ENCODE measurements at places on chromosomes 5 and 9.

- DNase-seq, result no peak
Observed at GRCh38 chr5:179455320-179455719, 95.0 kb upstream of the RUFY1 start.

DNA sequence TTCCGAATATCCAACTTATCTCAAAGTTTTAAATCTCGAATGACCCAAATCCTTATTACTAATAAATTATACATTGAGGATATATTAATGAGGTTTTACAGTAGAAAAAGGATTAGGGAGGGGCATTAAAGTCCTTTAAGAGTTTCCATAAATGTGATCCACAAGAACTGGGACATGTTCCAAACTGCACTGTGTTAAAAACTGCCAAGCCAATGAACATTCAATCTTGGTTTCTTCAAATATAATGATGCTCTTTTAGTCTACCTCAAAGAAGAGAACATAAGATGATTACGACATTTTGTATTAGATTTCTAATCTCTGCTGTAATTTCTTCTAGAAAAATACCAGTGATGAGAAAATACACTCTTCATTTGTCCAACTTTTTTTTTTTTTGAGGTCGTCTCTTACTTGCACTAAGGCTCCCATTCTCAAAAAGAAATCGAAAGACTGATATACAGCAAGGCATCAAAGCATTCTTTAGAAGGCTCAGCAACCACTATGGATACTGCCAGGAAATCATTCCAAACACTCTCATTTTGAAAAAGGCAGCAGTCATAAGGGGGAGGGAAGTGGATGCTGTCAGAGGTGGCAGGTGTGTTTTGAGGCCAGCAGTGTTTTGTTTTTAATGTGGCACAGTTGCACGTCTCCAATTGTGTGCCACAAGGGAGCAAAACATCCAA lies 1.7 kb downstream of the PTAR1 start:
- DNase-seq, result no peak

DNA sequence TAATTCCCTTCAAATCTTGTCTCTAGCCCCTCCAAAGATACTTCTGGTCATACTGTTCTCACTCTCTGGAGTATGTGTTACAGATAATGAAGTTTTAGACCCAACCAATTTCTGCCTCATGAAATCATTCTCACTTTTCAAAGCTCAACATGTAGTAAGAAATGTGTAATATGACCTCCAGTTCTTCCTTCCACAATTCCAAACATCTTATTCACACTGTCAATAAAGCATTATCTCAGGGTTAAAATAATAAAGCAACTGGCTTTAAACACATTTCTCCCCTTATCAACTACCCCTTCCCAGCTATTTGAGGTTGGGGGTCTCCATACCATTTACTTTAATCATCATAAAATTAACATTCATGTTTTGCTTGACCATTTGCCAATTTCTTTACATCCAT lies 654.1 kb downstream of the RAB3C start:
- DNase-seq, result no peak

DNA sequence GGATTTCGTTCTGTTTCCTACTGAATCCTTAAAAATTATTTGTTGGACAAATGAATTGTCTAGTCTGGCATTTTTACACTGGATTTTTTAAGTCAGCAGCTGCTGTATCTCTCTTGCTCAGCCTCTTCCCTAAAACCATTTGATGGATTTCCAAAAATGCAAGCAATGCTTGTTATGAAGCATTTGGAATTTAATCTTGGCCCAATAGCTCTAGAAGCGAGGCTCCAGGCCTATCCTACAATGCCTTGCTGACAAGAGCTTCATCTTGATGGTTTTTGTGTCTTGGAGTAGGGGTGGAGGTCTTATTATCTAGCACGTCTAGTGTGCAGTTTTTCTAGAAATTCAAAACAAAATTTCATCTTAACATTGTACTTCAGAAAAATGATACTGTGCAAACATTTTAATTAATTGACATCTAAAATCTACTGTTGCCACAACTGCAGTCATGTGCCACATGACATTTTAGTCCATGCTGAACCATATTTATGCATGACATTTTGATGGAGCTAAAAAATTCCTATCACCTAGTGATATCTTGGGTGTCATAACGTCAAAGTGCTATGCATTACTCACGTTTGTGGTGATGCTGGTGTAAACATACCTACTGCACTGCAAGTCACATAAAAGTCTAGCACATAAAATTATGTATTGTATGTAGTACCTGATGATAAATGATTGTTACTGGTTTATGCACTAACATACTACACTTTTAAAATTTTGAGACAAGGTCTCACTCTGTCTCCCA lies 5.9 kb upstream of the RAD23B start:
- no peak for DNase-seq

- DNase-seq, result no peak
Observed at GRCh38 chr5:136382071-136382470, 16.7 kb upstream of the TRPC7 start.

GRCh38 chr5:102049517-102049916 lies 246.6 kb downstream of the SLCO4C1 start:
- DNase-seq, result no peak

DNA sequence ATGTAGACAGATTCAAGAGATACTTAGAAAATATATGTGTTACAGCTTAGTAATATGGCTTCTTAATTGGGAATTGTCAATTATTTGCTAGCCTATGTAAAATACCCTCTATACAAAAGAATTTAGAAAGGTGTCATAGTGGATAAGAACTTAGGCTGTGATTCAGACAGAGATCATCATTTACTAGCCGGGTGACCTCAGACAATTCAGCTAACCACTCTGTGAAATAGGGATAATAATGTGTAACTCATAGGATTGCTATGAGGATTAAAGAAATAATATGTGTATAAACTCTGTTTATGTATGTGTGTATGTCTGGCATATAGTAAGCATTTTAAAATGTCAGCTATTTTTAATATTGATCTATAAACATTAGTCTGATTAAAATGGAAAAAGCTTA lies 5.9 kb upstream of the LARS1 start:
- DNase-seq, result no peak

DNA sequence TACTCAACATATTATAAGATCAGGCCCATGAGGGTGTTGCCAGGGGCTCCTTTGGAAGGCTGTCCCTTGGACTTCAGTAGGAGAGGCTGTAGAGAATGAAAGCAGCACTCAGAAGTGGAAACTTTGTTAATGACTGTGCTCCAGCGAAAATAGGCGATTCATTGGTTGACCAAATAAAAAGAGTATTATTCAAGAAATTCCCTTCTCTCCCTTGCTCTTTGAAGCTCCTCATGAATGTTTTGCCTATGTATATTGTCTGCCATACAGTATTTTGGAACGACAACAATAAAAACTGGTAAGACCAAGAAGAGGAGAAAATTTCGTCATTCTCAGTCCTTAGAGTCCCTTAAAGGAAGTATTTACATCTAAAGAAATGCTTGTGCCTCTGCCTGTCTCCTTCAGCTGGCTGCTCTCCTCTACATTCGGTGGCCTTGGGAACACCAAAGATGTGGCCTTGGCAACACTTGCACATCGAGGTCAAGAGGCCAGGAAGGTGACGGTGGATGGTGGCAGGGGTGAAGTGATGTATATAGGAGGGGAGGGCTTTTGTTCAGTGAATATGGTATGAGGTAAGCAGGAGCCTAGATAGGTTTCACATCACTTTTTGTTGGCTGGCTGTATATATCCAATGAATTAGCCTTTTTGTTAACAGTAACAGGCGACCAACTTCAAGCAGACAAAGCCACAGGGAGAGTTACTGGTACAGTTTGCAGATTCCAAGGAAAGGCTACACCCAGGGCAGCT lies 95.0 kb upstream of the ACTBL2 start:
- DNase-seq, result no peak

GRCh38 chr9:77960356-77961153 lies 71.1 kb downstream of the GNAQ start:
- no peak for DNase-seq

GRCh38 chr9:128438343-128439109 lies 17.3 kb upstream of the ODF2 start:
- DNase-seq, result peak; percentile 70

DNA sequence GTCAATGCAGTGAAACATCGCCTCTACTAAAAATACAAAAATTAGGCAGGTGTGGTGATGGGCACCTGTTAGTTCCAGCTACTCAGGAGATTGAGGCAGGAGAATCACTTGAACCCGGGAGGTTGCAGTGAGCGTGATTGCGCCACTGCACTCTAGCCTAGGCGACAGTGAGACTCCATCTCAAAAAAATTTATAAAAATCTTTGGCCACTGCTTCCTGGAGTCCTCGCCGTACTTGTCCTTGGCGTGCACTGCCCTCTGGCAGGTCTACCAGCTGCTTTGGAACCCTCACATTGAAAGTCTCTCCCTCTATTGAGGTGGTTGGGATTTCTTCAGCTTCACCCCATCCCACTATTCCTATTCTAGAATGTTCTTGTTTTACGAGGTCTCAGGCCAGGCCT lies 25.0 kb downstream of the DYNC2I2 start:
- DNase-seq, result no peak

- DNase-seq, result no peak
Observed at GRCh38 chr9:107471552-107471951, 18.0 kb downstream of the KLF4 start.

GRCh38 chr9:13718086-13718485 lies 438.6 kb upstream of the MPDZ start:
- no peak for DNase-seq

DNA sequence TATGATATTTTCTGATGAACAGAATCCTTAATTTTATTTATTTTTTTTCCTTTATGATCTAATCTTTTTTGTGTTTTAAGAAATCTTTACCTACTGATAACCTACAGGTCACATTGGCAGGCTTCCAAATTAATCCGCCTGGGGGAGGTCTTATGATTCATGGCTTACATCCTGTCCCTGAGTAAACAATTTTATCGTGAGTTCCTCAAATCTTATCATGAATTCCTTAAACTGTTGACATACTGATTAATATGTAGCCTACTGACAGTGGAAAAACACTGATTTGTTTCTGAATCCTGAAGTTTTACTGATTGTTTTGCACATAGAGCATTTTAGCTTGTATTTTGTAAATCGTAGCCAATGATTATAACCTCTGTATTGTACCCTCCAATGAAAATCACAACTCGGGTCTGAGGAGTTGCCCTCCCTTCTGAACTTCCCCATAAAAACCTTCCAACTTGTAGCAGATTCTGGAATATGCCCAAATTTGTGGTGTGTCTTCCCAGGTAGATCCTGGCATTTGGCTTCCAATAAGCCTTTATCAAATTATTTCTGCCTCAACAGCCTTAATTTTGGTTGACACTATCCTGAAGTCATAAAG lies 105.6 kb downstream of the VCAN start:
- no peak for DNase-seq

DNA sequence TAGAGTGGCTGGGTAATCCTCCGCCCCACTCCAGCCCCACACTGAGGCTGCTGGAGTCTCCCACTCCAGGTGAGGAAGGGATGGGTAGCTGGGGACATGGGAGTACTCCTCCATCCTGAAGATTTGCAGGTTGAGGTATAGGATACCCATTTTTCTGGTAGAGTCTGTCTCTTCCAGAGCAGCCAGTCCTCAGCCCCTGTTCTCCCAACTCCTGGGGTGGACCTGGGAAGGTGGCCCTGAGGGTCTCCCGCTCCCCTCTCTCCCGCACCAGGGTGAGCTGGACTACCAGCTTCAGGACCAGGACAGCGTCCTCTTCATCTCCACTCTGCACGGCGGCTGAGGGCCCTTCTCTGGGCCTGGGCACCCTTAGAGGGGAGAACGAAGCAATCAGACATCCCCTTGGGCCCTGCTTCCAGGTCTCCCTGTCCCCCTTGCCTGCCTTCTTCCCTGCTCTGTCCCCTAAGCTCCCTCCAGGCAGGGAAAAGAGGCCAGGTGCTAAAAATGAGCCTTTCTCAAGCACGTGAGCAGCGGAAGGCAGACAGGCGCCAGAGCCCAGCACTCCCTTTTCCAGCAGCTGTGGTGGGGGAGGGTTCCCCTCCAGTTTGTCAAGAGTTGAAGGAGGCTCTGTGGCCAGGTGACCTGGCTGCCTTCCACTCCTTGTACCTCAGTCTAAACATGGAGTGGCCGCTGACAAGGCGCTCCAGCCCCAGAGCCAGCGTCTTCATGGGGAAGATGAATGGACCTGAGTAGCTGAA lies 18.4 kb downstream of the URM1 start:
- DNase-seq, result no peak

DNA sequence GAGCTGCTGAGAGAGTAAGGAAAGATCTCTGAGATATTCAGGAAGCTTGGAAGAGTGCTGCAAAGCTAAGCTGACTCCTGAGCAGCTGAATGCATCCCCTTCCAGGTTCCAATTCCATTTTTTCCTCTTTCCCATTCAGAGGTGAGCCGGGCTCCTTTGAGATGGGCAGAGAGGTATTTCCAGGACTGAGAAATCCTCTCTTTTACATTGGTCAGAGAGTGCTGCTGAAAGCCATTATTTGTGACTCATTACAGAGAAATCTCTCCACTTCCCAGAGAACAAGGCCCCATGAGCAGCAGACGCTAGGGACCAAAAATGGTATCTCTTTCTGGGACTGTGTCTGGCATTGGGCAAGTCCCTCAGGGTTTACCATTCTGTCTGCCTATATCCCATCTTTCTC lies 3.7 kb downstream of the MCTP1 start:
- no peak for DNase-seq

DNA sequence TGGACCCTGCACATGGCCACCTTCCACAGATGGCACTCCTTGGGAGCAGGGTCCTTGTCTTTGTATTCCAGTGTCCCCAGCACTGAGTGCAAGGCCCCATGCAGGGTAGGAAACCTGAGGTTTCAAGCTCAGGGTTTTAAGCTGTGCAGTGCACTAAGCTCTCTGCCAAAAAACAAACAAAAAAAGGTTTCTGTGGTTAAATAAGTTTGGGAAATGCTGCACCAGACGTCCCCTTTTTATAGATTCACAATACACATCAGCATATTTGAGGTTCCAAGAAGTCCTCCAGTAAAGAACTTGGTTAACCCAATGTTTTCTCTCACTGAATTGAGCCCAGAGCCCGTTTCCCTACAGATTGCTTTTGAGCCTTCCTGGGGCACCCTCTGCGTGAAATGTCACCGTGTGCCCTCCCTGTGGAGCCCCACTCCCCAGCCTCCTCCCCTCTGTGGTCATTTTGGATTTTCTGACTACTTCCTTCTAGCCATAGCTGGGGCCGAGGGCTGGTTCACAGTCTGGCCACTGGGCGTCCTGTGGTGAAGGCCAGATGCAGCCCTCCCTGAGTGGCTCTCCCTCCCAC lies 17.1 kb downstream of the DELE1 start:
- no peak for DNase-seq

- DNase-seq, result no peak
Observed at GRCh38 chr5:109315245-109315644, 94.5 kb downstream of the PJA2 start.

DNA sequence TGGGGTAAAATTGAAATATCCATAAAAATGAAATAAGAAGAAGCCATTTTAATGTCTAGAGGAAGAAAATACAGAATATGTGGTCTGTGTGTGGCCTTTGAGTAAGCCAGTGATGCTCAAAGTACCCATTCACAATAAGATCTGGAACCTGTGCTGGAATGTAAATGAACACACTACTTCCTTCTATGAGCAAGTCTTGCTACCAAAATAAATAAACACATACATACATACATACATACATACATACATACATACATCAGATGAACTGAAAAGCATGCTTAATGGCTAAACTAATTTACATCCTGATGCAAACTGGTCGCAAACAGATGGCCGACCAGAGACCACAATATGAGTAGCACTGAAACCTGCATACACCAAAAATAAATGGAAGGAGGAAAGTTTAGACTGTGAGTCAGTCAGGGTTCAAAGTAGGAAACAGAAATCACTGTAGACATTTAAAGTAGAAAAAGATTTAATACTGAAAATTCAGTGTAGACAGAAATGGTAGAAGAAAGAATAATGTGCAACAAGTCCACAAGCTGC lies 317.6 kb downstream of the CAAP1 start:
- DNase-seq, result no peak

GRCh38 chr9:95644377-95644776 lies 127.6 kb upstream of the PTCH1 start:
- no peak for DNase-seq

GRCh38 chr9:94538908-94539307 lies 16.0 kb upstream of the PCAT7 start:
- DNase-seq, result no peak
